ENCODE measurements at places on chromosomes 4 and X.

DNA sequence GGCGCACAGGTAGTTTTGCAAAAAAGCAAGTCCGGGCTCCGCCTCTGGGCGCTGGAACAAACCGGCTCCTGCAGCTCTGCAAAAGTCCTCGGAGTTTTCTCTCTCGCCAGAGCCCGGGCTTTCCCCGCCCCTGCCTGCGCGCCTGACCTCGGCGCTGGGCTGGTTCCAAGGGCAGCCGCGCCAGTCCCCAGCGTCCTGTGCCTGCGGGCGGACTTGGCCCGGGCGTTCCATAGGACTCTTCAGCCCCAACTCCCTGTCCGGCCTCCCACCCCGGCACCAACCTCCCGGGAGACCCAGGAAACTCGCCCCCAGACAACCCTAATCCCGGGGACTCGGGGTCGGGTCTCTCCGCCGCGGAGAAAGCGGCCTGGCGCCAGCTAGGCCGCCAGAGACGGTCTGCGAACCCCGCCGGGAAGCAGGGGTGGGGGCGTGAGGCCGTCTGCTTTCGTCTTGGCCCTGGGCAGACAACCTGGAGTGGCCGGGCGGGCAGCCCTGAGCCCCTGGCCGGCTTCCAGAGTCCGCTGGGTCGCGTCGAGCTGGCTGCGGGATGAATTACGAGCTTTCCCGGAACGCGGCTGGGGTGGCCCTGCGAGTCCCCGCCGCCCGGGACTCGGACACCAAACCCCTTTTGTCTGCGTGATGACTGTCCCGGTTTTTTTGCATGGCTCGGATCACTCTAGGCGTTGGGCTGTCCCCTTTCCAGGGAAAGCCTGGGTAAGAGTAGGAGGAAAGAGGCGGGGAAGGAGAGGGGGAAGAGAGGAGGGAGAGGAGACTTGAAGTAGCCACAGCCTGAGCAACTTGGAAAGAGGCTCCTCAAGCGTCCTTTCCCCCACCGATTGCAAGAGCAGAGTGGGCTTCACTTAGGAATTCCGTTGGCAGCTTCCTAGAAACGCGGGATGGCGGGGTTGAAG lies 916 bp downstream of the MXRA5 start:
- DNase-seq, result peak; percentile 1

DNA sequence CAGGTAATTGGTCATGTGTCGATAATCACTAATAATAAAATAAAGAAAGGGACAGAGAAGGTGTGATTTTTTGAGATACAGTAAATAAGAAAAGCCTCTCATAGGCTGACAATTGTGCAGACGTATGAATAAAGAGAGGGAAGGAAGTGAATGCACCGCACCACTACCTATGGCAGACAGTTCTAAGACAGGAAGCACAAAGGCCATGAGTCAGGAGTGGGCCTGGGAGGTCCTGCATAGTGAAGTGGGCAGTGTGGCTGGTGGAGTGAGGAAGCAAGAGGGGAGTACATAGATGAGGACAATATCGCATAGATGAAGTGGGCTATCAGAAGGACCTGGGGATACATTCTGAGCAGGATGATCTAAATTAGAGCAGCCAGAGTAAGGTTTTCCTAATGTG lies 75.6 kb downstream of the BMP3 start:
- DNase-seq, result no peak

GRCh38 chr4:168651374-168651773 lies 154.5 kb downstream of the PALLD start:
- no peak for DNase-seq

DNA sequence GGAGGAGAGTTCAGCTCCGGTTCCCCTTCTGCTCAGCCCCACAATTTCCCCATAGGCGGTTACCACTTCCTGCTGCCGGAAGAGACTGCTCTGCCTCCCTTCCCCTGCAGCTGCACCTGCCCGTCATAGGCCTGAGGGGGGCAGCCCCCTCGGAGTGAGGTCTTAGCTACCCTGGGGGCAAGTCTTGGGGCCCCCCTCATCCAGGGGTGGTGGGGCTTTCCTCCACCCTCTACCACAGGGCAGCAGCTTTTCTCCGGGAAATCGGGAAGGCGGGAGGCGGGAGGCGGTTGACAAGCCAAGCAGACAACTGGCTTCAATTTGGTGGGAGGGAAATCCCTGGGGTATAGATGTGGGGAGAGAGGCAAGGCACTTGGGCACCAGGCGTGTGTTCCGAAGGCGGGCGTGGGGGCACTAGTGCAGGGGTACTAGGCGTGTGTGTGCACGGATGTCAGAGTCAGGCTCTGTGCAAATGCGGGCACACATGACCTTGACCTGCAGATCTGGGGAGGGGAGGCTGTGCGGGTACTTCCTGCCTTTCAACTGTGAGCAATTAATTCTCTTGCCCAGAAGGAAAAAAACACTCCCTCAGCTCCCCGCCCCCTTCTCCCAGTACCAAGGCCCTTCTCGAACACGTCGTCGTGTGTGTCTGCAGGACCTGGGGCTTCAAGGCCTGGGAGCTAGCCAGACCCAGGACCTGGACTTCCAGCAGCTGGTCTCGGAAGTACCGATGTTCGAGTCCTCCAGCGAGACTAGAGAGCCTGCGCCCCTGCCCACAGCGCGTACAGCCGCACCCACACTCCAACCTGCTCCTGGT lies 1.0 kb upstream of the ARHGAP4 start:
- DNase-seq, result no peak

DNA sequence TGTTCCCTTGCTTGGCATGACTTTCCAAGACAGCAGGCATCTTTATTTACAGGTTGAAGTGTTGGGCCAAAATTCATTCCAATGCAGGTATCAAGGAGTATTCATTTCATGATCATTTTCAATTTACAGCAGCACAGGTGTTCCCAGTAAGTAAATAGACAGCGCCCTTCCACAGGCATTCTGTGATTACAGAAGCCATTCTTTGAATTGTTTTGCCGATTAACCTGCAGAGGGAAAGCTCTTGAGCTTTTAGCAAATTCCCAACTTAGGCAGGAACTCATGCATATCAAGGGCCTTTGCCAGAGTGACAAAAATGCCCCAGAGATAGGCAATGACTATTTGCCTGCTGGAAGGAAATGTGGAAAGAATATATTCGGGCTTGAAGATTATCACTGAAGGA lies 6.8 kb downstream of the TXK start:
- DNase-seq, result no peak

- DNase-seq, result no peak
Measured at GRCh38 chr4:152713951-152714705, 34.3 kb upstream of the TMEM154 start.

GRCh38 chrX:65513610-65514009 lies 21.0 kb downstream of the LAS1L start:
- DNase-seq, result no peak

GRCh38 chr4:108324450-108324849 lies 155.7 kb upstream of the LEF1 start:
- DNase-seq, result no peak

DNA sequence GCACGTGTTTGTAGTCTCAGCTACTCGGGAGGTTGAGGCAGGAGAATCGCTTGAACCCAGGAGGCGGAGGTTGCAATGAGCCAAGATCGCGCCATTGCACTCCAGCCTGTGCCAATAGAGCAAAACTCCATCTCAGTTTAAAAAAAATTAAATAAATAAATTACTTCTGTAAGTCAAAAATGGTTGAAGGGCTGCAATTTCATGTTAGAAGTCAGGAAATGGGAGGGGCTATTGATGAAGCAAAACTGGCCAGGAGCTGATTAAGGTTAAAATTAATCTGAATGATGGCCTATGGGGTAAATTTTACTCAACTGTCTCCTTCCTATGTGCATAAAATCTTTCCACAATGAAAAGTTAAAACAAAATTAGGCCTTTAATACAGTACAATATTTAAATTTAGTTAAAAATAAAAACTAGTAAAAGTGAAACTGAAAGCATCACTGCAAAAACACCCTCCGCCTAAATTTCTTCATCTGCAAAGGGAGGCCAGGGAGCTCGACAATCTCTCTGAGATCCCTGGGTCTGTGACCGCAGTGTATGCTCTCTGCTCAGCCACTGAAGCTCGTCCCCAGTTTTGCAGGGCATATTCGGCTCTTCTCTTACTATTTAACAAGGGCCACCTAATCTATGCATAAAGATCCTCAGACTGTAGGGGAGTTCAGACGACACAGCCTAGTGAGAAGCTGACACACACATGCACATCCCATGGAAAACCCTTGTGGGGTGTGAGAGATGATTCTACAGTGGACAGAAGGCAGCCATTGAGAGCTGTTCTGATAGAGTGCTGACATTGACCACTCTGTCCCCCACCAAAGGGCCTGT lies 57.2 kb downstream of the IRF2 start:
- DNase-seq, result peak; percentile 6

Data from H54 (cell line).